ENCODE measurements at places on chromosomes 2 and 18.

- no peak for DNase-seq
Measured at GRCh38 chr2:206271065-206271464, 3.4 kb upstream of the ZDBF2 start.

DNA sequence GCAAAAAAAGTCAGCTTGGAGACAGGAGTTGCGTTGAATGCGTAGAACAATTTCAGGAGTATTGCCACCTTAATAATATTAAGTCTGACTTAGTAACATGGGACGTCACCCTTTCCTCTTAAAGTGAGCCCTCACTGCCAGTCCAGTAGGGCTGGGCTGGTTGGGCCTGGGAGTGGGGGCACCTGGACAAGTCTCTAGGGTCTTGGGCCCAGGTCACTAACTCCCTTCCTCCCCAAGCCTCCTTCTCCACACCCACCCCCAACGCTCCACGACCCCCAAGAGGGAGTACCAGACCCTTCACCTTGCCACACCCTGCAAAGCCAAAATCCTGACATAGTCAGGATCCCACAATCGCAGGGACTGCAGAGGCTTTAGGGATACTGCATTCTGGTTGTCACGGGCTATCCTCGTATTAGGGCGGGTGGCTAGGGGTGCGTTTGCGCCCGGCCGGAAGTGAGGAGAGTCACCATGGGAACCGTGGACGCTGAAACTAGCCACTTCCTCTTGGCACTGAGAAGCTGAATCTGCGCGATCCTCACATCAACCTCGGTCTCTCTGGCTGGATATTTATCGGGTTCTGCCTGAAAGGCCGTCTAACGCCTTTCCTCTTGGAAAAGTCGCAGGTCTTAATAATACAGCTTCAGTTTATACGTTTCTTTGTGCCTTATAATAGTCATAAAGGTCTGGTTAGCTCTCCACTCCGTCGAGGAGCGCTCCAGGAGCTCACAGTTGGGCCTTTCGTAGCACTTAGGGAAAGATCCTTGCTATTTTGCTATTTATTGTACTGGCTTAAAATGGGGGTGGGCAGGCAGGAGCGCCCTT, 10.3 kb upstream of the CXXC1 start:
- DNase-seq: no peak

DNA sequence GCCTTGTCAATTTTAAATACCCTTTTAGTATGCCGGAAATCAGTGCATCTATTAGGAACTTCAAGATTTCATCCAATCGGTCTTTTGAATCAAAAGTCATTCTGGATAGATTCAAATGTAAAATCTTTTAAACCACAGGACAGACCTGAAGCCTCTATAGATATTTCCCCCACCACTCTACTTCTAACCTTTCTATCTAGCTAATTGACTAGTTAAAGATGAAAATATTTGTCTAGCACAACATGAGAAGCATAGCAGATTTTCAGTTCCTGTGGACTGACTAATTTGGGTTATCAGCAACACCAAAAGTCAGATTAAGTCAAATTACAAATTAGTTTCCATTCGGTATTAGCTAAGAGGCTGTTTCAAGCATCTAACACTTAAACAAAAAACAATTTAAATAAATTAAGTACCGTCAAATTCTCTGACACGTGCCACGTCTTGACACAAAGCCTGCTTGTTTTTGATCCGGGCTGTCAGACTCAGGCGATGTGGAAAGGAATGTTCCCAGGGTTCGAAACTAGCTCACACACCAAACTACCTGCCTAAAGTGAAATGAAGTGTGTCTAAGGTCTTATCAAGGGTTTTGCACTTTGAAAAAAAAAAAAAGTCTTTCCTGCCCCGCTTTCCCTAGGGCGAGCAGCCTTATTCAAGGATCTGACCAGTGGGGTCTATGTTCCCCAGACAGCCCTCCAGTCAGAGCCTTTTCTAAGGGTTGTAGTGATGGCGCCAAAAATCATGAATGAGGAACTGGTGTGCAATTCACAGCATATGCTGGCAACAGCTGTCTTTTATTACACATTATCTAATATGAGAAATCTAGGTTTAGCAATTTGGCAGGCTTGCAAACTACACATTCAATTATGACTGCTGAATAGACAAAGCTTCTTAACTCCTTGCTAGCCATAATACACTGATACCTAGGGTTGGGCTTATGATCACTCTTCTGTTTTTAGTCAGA, 4.7 kb downstream of the CYTIP start:
- DNase-seq: no peak

- DNase-seq: no peak
Measured at GRCh38 chr2:67674668-67675067, 277.5 kb downstream of the ETAA1 start.

DNA sequence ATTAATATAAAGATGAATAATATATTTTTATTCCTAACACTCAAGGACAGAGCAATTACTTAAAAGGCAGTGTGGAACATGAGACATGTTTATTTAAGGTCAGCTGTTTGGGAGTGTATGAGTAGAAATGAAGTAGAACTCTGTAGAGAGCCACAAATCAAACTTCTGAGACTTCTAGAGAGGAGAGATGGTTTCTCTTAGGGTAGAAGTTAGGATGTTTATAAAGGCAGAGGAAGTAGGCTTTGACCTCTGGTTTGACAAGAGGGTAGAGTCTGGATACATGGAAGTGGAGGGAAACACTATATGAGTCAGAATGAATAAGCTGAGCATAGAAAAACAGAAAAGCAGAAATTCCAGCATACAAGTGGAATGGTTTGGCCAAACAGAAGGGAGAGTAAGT, 262.1 kb upstream of the KLHL14 start:
- no peak for DNase-seq

- no peak for DNase-seq
Measured at GRCh38 chr2:2683606-2684224, 352.6 kb upstream of the MYT1L start.

DNA sequence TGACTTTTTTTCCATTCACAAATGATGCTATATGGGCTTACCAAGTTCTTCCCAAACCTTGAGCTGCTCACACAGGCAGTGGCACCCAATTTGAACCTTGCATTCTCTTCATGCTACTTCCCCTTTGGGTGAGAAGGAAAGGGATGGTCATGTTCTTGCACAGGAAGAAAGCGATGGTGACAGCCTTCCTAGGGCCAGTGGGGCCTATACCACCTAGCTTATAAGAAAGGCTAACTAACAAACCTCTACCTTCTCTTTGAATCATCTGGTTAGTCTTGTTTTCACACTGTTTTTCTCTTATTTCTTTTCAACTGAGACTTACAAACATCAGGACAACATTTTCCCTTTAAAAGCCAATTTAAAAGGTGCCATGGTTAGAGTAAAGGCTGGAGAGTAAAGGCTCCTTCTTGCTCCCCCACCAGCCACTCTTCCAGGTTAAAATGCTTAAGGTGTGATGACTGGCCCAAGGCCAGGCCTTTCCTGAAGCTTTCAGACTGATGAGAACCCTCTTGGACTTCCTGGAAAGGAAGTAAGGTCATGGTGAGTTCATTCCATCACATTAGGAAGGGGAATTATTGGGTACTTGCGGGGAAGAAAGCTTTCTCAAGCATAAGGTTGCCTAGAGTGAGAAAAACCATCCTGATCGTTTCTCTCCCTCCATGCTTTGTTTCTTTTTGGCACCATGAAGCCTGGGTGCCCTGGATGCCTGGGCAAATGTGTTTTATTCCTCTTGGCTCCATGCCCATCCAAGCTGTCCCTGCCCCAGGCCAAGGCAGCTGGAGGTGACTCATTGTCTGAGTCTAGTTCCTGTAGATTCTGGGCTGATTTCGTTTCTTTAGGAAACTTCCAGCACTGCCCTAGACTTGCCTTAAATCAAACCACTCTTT, 41.4 kb upstream of the ITGB6 start:
- no peak for DNase-seq

DNA sequence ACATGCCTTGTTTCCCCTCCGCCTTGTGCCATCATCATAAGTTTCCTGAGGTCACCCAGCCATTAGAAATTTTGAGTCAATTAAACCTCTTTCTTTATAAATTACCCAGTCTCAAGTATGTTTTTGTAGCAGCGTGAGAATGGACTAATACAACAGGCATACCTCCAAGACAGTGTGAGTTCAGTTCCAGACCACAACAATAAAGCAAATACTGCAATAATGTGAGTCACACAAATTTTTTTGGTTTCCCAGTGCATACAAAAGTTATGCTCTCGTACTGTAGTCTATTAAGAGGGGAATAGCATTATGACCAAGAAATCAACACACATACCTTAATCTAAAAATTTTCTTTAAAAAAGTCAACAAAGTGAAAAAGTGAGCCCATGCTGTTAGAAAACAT, 217.2 kb downstream of the NR4A2 start:
- no peak for DNase-seq

DNA sequence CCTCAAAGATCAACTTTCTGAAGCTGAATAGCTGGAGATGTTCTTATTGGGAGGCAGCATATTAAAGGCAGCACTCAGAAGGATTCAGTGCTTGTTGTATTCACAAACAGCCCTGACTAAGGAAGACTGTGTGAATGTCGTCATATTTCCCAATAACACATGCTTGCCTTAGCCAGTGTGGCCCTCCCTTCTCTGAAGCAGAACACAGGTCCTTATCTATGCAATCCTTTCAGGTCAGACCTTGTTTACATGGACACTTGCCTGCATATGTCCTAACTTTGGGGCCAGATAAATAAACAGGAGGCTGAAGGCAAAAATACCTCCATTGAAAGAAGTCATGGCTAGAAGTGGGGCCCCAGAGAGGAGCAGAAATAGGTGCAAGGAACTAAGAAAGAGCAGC, 97.2 kb downstream of the SLC4A3 start:
- no peak for DNase-seq

- no peak for DNase-seq
Measured at GRCh38 chr2:129821445-129821844, 158.0 kb upstream of the RAB6C start.

- DNase-seq: no peak
Measured at GRCh38 chr2:9244985-9245544, 38.5 kb downstream of the ASAP2 start.

- DNase-seq: no peak
Measured at GRCh38 chr2:224849264-224849663, 133.1 kb upstream of the CCDC195 start.

DNA sequence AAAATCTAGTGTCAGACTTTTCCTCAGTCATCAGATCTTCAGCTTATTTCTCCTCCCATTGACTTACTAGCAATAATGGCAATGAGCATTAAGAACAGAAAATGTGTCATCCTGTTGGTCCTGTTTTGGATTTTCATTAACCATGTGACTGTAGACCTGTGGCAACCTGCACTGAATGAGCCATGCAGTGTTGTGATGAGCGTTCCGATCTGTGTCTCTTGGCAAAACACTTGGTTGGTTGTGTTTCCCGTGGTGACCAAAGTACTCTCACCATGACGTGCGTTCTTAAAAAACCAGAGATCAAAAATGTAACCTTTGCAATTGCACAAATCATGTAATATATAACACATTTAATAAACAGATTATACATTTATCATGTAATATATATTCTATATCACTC, 138.6 kb downstream of the MAP3K20 start:
- DNase-seq: no peak

- no peak for DNase-seq
Measured at GRCh38 chr2:101125374-101125773, 25.8 kb downstream of the TBC1D8 start.

DNA sequence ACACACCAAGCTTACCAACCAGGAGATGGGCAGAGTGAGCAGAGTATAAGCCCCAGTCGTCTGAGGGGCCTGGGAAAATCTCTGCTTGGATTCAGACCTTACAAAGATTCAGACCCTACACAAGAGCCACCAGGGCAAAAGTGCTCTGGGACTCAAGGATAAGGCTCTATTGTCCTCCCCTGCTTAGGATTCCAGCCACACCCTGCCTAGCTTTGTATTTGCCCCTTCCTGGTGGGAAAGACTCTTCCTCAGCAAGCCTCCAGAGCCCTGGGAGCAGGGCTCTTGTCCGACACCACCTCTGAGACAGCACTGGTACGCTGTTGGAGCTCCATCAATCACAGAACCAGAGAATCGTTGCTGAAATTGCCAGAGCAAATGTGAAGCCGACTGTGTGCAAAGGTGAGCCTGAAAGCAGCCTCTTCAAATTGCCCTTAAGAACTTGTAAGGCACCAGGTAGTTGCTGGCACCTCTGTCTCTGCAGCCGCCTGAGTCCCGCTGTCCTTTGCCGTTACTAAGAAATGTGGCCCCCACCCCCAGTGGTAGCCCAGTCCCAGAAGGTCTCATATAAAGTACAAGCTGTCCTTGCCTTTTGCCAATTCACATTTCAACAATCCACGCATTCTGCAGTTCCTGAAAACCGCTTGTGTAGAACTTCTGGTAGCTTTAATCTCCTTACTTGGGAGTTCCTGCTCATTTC, 148.7 kb downstream of the CTIF start:
- no peak for DNase-seq

- no peak for DNase-seq
Measured at GRCh38 chr2:119788752-119789151, 29.0 kb downstream of the PTPN4 start.

- no peak for DNase-seq
Measured at GRCh38 chr2:17242813-17243485, 275.3 kb downstream of the RAD51AP2 start.

GRCh38 chr18:32730620-32731091, 42.2 kb downstream of the KLHL14 start:
- DNase-seq: no peak

DNA sequence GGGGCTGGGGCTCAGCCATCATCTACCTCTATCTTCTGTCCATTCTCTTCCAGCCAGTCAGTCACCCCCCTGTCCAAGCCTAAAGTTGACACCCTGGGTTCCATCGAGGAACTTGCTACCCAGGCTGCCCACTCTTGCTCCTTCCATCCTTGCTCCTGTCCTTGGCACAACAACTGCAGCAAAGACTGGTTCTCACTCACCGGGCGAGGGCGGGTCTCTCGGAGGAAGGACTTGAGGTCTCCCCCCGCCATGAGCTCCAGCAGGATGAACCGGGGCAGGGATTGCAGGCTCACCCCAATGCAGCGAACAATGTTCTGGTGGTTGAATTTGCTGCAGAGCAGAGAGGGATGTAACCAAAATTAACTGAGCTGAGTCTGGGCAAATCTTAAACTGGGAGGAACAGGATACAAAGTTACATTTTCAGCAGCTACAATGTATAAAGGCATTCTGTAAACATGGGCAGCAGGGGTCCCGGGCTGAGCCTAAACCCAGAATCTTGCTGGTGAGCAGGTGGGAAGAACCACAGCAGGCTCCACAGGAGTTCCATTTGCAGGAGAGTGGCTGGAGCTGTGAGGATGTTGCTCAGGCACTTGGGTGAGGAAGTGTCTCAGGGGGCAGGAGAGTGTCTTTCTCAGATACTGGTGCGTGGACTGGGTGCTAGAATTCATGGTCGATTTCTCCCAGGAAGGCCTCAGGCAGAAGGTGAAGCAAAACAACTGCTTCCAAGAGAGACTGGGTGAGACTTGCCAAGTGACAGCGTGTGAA, 105.5 kb downstream of the CLIP4 start:
- DNase-seq: no peak

DNA sequence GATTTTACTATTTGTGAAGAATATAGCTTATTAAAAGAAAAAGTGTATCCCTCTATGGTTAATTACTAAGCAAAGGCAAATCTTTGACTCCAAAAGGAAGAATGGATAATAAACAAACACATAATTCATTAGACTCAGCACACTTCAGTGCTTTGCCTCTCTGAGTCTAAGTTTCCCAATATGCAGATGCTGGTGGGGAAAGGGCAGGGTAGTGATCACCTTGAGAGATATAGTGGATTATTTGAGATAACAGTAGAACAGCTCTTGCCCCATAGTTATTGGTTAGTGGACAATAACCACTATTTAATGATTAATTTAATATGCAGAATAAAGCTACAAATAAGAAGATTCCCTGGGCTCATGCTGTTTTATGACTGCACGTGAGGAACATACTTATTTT, 98.2 kb upstream of the SLC8A1 start:
- DNase-seq: no peak

Data from NCI-H1436 treated with DMSO at 0.1 percent for 48 hours (cell line).